Mesenteric fat pad (tissue), 1 donor: ENCODE measurements at places on chromosomes 1 and 21. TPM values are rescaled to one million over a fixed set of nuclear protein-coding genes. Genes with fewer than 3 reads are reported as not detected.

The CFAP107 gene
- not detected for total RNA-seq

DNA sequence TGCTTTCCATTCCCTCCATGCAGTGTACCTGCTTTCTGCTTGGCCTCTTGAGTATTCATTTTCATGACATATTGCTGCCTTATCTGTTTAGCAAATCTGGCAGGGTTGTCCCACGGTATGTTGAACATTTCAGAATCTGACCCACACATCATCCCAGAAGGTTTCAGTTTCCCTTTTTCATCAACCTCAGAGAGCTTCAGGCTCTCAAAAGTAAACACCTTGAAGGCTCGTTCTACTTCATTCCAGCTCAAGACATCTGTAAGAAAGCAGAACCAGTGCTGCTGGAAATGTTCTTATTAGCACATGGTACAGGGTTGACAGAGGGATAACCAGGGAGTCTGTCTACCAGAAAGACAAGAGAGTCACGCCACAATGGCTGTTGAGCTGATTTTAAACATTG is 103.6 kb downstream of the SPAG17 start:
- no peak for DNase-seq

DNA sequence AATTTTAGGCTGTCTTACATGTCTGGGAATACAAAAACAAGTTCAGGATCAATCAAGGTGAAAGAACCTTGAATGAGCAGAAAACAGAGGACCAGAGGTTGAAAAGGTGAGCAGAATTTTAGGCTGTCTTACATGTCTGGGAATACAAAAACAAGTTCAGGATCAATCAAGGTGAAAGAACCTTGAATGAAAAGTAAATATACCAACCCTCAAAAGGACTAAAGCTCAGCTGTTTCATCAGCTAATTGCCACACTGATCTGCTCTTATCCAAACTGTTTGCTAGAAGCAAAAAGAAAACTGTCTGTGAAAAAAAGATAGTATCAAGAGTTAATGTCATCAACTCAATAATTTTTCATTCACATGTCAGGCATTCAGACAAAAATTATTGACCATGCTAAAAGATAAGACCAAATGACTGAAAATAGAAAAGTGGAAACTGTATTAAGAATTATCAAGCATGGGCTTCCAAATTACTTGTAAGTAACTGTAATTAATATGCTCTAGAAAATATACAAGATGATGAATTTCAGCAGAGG is 69.2 kb downstream of the LTN1 start:
- no peak for DNase-seq

GRCh38 chr1:11648039-11648438 is 6.2 kb downstream of the FBXO2 start:
- DNase-seq: no peak

The REG4 gene
- total RNA-seq: 0.26 TPM

DNA sequence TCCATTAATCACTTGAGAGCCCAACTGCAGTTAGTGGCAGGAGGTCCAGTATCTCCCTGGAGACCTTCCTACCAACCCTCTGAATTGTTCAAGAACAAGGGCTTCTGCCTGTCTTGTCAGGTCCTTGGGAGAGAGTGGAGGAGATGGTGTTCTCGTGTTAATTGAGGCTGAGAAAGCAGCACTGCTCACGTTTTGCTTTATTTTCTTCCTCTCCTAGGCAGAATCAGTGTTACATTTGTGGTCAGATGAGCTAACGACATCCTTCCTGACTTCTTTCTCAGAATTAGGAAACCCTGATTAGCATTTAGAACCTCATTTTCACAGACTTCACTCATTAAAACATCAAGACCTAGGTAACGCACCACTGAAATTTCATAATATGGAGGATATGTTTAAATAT is 26.4 kb upstream of the LRIG2 start:
- no peak for DNase-seq

- peak; percentile 68 for DNase-seq
Observed at GRCh38 chr1:43235451-43236121, 34.2 kb upstream of the TMEM125 start.

- no peak for DNase-seq
Observed at GRCh38 chr1:6129313-6129712, 50.8 kb downstream of the CHD5 start.

GRCh38 chr1:79215311-79215710 is 208.8 kb upstream of the ADGRL4 start:
- no peak for DNase-seq

DNA sequence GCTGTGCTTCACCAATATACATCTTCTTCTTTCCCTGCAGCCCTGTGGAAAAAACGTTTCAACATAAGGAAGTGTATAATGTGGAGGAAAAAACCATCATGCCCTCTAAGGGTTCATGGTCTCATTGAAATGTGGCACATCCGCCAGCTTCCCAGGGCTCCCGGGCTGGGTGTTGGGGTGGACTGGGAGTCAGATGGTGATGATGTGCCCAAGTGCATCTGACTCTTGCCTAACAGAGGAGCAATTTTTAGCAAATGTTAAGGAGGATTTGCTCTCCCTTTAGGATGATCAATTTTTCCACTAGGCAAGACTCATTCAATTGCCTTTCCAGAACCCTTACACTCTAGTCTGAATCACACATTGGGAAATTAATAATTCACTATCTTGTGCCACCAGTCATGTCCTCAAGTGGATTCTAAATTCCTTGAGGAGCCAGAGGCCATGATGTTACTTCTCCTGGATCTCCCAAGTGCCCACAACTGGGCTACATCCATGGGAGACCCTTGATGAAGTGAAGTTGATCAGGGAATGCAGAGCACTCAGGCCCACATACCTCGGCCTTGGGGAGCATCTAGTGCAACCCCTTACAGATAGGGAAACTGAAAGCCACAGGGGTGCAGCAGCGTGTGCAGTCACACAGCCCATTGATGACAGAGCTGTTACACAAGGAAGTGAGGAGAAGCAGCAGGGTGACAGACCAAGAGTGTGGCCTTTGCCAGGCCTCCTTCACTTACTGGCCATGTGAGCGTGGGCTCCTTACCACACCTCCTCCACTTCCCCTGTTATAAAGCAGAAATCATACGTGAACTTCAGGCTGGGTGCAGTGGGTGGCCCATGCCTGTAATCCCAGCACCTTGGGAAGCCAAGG is 100.0 kb upstream of the SLC44A3 start:
- no peak for DNase-seq
